ENCODE measurements at places on chromosomes 5 and 9.

DNA sequence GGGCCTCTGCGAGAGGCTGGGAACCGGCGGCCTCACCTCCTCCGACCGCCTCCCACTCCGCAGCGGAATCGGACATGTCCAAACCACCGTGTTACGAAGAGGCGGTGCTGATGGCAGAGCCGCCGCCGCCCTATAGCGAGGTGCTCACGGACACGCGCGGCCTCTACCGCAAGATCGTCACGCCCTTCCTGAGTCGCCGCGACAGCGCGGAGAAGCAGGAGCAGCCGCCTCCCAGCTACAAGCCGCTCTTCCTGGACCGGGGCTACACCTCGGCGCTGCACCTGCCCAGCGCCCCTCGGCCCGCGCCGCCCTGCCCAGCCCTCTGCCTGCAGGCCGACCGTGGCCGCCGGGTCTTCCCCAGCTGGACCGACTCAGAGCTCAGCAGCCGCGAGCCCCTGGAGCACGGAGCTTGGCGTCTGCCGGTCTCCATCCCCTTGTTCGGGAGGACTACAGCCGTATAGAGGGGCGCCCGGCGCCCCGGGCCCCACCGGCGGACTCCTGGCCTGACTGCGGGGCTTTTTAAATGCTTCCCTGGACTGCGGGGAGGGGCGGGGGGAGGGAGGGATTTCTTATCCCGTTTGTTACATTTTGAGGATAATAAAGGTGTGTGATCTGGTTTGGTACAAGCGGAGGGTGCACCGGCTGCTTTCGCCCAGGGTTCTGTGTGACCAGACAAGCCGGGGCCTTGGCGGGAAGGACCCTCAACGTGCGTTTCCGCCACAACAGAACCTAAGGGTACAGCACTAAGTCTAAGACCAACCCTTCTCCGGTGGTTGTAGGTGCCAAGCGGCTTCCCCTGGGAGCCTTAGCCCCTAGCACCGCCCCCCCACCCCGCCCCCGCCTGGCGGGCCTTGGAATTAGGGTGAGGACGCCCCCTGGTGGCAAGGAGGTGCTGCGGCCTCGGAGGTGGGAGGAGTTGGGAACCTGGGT lies 9.3 kb downstream of the PRR7 start:
- peak; percentile 82 for DNase-seq

- DNase-seq, result no peak
These were observed 110.1 kb upstream of the LPAR1 start for GRCh38 chr9:111148052-111149017.

- DNase-seq, result no peak
These were observed 117.9 kb upstream of the NR5A1 start for GRCh38 chr9:124625087-124625486.

DNA sequence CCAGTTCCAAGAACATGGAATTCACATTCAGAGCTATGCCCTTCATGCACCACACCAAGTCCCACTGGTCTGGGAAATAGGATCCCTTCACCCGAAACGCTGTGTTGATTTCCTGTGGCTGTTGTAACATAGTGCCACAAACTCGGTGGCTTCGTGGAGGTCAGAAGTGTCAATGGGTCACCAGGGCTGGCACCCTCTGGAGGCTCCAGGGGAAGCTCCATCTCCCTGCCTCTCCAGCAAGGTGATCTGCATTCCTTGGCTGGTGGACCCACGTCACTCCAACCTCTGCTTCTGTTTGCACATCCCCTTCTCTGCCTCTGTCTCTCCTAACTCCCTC lies 28.9 kb upstream of the ALDH1B1 start:
- no peak for DNase-seq

GRCh38 chr5:56037531-56038010 lies 42.8 kb upstream of the IL6ST start:
- DNase-seq, result no peak

- no peak for DNase-seq
These were observed 116.1 kb upstream of the SPOCK1 start for GRCh38 chr5:137615171-137615775.

DNA sequence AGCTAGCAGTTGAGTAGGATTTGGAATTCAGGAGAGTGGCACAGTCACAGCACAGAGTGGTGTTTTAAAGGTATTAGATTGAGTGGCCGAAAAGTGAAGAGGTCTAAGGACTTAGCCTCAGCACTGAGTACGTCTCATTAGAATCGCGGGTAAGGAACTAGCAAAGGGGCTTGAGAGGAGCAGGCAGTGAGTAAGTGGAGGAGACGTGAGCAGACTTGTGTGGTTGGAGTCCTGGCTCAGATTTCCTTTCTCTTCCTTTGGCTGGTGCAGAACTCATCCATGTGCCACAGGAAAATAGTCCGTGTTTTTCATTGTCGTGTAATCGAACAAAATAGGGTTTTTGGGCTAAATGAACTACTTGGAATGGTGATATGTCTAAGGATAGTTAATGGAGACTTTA lies 3.4 kb downstream of the EXOSC2 start:
- no peak for DNase-seq

DNA sequence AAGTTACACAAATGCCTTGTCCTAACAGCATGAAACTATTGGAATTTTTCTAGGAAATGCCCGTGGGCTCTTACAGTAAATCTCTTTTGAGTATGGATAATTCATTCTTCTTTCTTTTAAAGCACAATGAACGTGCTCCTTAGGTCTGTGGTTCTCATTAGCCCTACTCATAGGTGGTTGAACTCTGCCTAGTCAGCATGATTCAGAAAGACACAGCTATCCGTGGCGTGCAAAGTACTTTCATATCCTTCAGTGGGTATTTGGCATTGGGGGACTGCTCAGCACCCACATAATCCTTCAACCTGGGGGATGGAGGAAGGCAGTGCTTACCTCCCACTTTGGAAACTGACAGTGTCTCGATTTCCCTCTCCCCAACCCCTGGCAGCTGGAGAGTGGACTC lies 462.0 kb upstream of the CLINT1 start:
- no peak for DNase-seq

GRCh38 chr9:89304834-89305188 lies 6.2 kb upstream of the CKS2 start:
- DNase-seq, result no peak

GRCh38 chr9:18786911-18787650 lies 245.9 kb downstream of the SAXO1 start:
- DNase-seq, result no peak

GRCh38 chr9:23431459-23431858 lies 394.6 kb downstream of the ELAVL2 start:
- no peak for DNase-seq

GRCh38 chr5:86572825-86573517 lies 44.8 kb upstream of the COX7C start:
- DNase-seq, result no peak

DNA sequence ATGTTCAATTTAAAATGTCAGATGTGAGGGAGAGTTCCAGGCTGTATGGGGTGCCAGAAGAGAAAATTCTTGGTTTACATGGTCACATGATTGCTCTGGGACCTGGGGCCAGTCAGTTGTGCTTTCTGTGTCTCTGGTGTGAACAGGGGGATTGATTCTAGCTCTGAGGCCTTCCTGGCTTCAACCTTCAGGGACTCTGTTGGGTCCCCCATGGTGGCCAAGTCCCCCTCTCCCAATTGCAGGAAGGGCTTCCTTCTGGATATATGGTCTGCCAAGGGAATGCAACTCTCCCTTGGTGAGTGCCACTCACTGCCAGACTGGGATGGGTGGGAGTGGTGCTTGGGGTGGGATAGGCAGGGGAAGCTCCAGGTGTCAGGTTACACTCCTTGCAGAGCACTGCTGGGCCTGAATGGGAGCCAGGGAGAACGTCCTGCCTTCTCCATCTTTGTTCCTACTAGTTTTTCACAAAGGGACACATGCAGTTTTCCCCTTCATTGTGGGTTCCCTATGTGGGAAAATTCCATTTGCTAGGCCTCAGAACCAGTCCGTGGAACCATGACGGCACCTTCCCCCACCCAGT lies 153.2 kb downstream of the MELK start:
- no peak for DNase-seq

- no peak for DNase-seq
These were observed 1964.0 kb upstream of the CDH6 start for GRCh38 chr5:29229461-29229860.

GRCh38 chr5:96595300-96596090 lies 66.7 kb upstream of the CAST start:
- DNase-seq, result no peak

DNA sequence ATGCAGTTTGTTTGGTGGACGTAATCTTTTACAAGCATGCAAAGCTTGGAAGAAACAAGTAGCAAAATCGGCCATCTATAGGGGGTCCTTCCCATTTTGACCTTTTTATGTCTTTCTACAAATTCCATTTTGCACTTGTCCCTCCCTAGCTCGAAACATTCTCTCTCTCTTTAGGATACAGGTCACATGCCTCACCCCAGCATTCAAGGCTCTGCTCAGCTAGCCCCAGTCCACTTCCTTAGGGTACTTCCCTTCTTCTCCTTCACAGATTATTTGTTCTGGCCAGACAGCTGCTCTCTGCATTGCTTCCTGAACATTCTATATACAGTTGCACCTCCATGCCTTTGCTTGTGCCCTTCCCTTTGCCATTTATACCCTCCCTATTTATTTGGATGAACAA lies 31.7 kb upstream of the TRIM14 start:
- DNase-seq, result no peak

- DNase-seq, result no peak
These were observed 252.2 kb downstream of the SYK start for GRCh38 chr9:91053824-91054223.

GRCh38 chr5:84306601-84307000 lies 78.1 kb downstream of the EDIL3 start:
- no peak for DNase-seq

GRCh38 chr5:172052450-172053236 lies 46.2 kb upstream of the FBXW11 start:
- DNase-seq, result no peak

- no peak for DNase-seq
These were observed 1.3 kb downstream of the PTCH1 start for GRCh38 chr9:95515272-95516113.

DNA sequence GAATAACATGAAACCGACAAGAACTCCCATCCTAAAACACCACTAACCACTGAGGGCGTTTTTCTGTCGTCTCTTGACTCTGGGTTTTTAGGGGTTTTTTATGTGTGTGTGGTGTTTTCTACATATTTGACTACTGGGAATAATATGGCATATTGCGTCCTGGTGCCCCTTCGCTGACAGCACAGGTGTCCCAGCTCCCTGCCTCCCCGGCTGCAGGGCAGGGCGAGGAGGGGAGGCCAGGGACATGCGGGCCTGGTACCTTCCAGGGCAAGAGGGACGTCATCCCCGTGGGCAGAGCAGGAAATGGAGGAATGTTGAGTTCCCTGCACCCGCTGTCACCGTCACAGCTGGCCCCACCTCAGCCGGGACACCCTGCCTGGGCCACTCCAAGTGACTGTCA lies 34.8 kb downstream of the VAV2 start:
- DNase-seq, result no peak

GRCh38 chr9:114898741-114899140 lies 31.6 kb downstream of the TNFSF8 start:
- no peak for DNase-seq

- DNase-seq, result peak; percentile 33
These were observed 9.7 kb upstream of the C9orf152 start for GRCh38 chr9:110217656-110218099.

DNA sequence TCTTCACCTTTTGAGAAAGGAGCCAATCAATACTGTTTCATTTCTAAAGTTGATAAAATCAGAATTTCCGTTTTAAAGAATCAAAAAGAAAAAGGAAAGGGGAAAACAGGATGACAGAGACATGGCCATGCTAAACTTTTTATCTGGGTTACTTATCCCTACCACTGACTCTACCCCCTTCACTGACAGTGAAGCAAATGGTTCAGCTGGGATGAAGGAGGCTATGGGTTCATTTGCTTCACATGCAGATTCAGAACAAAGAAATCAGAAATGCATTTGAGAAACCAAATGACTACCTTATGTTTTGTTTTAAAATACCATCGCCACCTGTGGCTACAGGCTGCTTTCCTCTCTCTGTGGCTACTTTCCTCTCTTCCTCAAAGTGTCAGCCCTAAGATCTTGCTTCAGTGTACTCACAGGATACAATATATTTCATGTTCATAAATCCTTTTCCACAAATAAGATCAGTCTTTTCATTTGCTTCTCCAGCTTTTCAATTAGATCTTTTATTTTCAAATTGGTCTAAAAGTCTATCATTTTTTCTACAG lies 53.3 kb downstream of the LPAR1 start:
- DNase-seq, result no peak

DNA sequence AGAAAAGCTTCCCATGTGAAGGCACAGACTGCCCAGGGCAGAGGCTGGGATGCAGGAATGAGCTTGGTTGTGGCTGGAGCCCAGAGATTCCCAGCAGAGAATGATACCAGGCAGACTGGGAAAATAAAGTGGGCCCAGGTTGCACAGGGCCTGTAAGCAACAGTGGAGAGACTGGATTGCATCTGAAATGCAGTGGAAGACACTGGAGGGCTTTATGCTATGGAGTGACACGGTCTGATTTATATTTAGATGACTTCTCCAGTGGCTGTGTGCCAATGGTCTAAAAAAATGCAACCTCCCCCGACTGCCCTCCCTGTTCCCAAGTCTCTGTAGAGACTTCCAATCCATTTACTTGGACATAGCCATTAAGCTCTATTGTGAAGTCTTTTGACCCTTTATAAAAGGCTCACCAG lies 951.1 kb upstream of the DMAC1 start:
- DNase-seq, result no peak

DNA sequence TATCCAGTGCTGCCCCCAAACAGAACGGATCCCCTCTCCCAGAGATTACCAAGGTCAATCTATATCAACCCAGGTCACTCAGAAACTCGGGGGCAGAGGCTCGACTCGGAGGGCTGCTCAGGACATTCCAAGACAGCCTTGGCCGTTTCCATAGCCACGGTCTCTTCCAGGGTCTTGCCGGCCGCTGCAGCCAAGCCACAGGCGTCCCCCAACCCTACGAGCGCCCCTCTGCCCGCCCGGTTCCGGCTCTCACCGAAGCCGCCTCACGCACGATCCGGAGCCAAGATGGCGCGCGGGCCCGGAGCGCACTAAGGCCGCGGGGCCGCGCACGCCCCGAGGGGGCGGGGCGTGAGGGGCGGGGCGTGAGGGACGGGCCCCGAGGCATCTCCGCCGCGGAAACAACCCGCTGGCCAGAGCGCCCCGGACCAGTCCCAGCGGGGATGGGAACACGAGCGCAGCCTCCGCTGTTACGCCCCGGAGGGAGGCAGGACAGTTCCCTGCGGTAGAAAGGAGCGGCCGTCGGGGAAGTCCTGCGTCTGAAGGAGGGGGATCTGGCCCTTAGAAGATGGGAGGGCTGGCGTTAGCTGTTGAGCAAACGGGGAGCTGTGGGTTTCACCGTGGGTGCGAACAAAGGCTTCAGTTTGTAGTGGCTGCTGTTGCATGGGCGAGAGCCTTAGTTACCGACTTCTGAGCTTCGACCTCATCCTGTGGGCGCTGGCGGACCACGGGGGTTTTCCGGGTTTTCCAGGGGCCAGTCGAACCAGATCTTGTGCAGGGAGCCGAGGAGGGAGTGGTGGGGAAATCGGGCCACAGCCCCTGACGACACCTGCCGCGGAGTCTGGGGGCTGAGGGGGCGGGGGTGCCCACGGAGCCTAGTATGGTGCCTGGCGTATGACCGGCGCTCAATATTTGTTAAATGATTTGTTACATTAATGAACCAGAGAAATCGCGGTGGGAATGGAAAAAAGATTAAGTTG lies at the start of gene RPP25L:
TSS of gene RPP25L (minus strand) at position 287 of the 977 bp plus-strand sequence. CDS start 801 bp downstream, outside the sequence.
- DNase-seq, result peak; percentile 80
